LHCN-M2 (cell line): ENCODE measurements at places on chromosomes 16 and 17.

GRCh38 chr17:8745586-8746500, 1.2 kb upstream of the CCDC42 start:
- DNase-seq = peak; percentile 26

GRCh38 chr17:13583996-13584700, 17.6 kb downstream of the HS3ST3A1 start:
- DNase-seq = no peak

DNA sequence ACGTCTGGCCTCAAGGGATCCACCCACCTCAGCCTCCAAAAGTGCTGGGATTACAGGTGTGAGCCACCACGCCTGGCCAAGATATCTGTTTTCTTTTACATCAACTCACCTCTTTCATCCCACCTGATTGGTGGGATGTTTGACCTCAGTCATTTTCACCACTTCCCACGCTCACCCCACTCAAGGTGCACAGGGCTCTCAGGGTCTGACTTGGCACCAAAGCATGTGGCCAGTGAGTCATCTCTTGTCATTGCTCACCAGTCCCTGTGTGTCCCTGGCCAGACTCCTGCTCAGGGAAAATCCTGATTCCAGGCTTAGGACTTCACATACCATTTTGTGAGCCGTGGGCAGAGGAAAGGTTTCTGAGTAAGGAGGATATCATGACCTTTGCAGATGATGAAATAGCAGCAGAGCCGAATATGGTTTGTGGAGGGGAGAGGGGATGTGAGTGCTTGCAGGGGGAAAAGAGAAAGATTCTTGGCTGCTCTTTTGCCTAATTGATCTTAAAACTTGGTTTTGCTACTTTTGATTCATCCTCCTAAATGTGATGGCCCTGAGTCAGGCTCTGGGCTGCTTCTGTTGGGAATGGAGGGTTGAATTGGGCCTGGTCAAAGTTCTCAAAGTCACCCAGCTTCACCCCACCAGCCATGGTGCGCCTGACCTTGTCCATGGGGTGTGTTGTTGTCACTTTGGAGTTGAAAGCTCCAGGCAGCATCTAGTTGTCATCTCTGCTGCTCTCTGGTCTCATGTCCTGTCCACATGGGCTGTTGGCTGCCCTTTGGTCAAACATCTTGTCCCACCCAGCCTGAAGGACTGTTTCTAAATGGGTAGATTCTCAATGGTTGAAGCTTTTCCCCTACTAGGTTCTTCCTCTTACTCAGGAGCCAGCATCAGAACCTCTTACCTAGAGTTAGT, 6.0 kb upstream of the KCNH6 start:
- peak; percentile 36 for DNase-seq

- no peak for DNase-seq
These were observed 63.4 kb downstream of the LMF1 start for GRCh38 chr16:907361-907760.

- no peak for DNase-seq
These were observed at the start of gene KRT14 for GRCh38 chr17:41586863-41587495. KRT14 (minus strand) TSS chr17:41586895; CDS start chr17:41586834, 61 bp downstream.

GRCh38 chr17:38658741-38659345, 15.9 kb downstream of the EPOP start:
- DNase-seq = no peak

DNA sequence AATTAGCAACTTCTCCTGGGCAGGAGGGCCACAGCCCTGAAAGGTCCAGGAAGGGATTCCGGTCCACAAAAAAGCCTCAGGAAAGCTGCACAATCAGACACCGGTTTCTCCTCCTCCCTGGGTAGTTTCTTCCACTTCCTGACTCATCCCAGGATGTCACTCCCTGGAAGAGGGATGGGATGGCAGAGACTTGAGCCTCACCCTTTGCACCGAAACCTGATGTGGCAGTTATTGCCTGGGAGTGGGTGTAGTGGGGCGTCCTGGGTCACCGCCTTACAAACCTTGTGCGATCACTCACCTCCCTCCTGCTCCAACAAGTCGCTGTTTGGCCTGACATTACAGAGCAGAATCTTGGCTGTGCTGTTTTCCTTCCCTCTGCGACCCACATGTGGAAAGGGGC, 70.8 kb downstream of the LYRM1 start:
- no peak for DNase-seq

DNA sequence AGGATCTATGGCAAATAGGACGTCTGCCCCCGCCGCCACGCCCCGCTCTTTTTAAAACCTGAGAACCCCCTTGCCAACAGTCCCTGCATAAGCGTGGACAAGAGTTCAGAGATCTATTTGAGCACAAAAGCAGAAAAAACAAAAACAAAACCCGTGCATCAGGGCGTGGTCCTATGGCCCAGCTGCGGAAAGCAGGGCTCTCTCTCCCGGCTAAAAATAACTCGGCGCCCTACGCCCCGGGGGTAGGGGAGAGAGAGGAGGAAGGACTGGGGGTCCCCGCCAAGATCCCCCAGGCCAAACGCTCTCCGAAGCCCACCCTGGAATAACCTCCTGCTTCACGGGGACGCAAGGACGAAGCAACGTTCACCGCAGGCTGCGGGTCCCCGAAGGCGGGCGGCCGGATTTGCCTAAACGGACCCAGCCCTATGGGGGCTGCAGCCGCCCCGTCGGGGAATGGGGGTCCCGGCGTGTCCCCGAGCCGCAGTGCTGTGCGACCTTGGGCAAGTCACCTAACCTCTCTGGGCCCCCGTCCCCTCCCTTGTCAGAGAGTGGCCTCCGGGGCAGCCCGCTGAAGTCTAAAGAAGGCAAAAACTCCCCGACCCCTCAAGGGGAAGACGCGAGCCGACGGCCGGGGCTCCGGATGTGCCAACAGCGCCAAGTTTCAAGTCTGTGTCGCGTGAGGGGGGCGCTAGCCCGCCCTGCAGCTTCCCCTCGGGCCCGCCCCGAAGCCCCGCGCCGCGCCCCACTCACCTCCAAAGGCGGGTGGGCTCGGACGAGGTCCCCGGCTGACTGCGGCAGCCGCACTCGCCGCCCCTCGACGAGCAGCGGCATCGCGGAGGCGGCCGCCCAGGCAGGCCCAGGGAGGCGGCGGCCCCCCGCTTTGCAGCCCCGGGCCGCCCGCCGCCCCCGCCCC, 477 bp downstream of the NTAN1 start:
- peak; percentile 48 for DNase-seq

DNA sequence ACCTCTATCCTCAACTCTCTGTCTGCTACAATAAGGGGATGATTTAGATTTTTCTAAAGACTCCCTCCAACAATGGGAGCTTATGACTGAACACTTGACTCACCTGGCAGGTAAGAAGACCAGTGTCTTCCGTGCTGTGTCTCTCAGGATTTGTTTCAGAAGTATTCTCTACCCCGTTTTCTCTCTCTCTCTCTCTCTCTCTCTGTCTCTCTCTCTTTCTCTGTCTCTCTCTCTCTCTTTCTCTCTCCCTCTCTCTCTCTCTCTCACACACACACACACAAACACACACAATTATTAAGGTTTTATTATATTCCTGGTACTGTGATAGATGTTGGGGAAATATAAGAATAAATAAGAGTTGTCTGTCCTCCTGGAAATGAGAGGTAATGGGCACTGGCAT, 263.9 kb downstream of the TOX3 start:
- DNase-seq = no peak

GRCh38 chr17:79952901-79953300, 82.8 kb downstream of the TBC1D16 start:
- no peak for DNase-seq

GRCh38 chr17:34532281-34533065, 46.9 kb upstream of the TMEM132E start:
- DNase-seq = no peak

DNA sequence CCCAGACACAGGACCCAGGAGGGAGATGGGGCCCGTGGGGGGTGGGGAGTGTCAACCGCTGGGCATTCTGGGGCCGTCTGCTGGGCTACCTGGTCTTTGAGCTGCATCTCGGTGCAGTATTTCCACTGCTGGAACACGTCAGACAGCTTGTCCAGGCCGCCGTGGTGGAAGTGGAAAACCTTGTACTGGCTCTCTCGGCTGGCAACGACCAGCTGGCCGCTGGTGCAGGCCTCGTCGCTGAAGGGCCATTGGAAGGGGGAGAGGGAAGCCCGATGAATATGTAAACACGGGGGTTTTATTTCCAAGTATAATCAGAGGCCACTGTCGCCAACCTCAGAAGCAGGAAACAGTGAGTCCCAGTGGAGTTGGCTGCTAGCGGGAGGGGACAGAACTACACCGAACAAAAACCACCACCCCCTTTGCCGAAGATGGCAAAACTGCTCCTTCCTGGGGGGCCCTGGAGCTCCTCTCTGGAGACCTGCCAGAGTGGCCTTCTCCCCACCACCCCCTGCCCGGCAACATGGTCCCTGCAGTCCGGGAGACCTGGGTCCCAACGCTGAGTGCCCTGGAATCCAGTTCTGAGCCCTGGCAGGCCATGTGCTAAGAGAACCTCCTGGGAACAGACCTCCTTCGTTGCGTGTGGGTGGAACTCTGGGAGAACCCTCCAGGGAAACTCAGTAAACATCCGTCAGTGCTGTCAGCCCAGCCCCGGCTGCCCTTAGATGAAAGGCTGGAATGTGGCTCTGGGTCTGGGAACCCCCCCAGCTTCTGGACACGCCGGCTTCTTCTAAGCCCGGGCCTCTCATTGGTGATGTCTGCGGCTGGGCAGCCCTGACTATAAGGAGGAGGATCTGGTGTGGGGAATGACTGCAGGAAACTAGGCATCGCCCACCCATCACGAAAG, 84.1 kb downstream of the TBC1D16 start:
- DNase-seq = peak; percentile 79

DNA sequence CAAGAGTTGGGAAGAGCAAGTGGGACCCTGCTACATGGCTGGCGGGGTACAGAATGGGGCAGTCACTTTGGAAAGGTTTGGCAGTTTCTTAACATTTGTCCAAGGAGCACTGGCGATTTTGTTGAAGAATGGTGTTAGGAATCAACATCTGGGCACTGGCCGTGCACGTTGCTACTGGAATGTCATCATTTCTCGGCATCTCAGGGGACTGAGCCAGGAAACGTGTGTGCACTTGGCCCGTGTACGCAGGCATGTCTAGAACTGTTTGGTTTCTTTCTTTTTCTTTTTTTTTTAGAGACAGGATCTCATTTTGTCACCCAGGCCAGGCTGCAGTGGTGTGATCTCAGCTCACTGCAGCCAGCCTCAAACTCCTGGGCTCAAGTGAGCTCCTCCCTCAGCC, 17.3 kb upstream of the FOXK2 start:
- DNase-seq = no peak
